NCI-H187 (cell line): ENCODE measurements at places on chromosomes 4 and X.
A peak's percentile ranks its signal among the peaks of the same experiment; 100 is the strongest.

DNA sequence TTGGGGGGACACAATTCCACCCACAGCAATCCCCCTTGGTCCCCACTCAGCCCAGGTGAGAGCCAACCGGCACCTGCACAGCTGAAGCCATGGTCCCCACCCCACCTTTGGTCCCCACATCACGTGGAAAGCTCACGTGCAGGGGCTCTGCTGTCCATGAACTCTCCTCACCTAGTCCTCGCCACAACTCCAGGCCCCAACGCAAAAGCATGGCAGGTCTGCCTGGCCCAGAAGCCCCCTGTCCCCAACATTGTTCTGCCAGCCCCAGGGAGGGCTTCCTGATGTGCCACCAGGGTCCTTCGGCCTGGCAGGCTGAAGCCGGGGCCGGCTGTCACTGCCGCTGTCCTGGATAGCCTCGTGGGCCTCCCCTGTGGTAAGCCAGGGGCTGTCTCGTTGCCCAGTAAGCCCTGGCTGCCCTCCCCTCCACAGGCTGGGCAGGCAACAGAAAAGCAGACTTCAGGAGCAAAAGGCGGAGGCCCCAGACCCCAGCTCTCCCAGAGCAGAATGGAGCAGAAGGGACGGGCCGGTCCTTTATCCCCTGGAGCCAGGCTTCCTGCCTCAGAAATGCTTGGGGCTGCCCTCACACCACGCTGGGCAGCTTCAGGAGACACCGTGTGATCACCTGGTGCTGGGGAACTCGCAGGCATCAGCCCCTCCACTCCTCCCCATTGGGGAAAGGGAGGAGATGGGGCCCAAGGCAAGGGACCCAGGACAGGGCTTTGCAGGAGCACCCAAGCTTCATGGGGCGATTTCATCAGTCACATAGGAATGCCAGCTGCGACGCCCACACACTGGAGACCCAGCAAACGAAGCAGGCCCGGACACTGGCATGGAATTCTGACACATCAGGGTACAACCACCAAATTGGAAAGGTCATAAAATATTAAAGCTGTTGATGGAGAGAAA lies 103.7 kb downstream of the ADRA2C start:
- no peak for DNase-seq

GRCh38 chrX:38086451-38087215 lies 80.3 kb downstream of the SYTL5 start:
- DNase-seq, result no peak

DNA sequence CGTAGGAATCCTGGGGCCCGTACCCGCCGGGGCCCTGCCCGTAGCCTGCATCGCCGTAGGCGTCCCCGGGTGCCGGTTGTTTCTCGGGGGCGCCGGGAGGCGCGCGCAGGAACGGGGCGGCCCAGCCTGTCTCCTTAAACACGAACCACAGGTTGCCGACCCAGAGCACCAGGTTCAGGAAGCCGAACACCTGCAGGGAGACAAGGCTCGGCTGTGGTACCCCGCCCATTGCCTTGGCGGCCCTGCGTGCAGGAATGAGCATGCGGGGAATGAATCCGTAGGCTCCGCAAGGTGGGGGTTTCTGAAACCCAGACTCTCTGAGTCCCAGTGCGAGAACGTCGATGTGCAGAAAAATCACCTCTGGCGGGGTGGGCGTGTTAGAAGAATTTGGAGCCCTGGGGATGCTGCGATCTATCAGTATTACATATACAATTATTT lies 5.4 kb upstream of the PRICKLE3 start:
- no peak for DNase-seq

DNA sequence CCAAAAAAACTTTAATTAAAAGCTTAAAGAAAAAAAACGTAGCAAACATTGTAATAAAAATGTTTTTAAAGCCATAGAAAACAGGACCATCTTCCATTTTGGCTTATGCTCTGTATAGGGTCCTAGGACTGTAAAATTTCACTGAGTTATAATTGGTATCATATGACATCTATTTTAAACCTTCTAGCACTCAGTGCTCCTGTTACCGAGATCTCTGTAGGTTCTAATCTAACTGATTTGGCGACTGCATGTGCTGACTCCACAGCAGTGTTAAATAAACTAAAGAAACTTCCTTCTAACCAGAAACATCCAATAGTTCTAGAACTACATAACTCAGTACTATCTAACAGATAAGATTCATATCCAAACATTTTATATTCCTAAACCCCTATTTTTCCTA lies at the start of gene ASB11:
Gene ASB11, minus strand, starts transcription at position 132 of the 400 bp plus-strand sequence. Its CDS starts 35 bp downstream, at position 97.
- DNase-seq, result no peak

DNA sequence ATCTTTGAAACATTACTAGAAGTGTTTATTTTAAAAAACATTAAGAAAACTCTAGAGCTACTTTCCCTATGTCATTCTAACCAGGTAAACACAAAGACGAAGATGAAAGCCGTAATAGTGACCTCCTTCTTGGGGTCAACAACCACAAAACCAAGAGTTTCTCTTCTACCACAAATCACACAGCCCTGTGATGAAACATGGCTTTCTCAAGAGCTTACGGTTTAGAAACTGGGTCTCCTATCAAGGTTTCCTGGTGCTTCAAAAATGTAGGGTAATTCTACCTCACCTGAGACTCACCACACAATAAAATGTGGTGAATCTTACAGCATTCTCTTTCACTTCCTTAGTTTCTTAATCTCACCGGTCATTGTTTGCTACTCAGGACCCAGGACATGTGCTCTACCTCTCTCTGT lies 50.9 kb downstream of the CORIN start:
- no peak for DNase-seq

GRCh38 chr4:73021634-73022033 lies 47.9 kb downstream of the COX18 start:
- DNase-seq, result peak; percentile 4

- DNase-seq, result no peak
Observed at GRCh38 chrX:47170861-47171692, 22.6 kb upstream of the UBA1 start.

DNA sequence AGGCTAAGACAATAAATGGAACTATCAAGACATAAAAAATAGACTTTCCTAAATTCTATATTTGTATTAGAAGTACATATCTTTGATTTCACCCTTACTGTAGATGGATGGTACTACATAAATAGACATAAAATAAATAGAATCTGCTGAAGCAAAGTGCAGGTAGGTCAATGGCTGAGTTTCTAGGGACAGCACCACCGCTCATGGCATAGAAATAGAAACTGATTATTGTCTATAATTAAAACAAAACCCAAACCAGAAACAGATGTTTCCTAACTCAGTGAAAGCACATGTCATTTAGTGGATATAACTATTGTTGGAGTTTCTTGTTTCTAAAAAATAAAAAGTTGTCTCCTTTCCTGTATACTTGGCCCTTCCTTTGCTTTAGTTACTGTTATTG lies 387.3 kb upstream of the ADGRL3 start:
- no peak for DNase-seq

- DNase-seq, result no peak
Observed at GRCh38 chr4:156169861-156170260, 216.2 kb upstream of the CTSO start.
